Inflammatory macrophage treated with lipopolysaccharide for 4 hours (primary cell): ENCODE measurements at places on chromosomes 1 and 21.

- no peak for DNase-seq
These were observed 11.7 kb downstream of the CHIA start for GRCh38 chr1:111302374-111302773.

- no peak for DNase-seq
These were observed 288.1 kb downstream of the DPYD start for GRCh38 chr1:97632776-97633175.

DNA sequence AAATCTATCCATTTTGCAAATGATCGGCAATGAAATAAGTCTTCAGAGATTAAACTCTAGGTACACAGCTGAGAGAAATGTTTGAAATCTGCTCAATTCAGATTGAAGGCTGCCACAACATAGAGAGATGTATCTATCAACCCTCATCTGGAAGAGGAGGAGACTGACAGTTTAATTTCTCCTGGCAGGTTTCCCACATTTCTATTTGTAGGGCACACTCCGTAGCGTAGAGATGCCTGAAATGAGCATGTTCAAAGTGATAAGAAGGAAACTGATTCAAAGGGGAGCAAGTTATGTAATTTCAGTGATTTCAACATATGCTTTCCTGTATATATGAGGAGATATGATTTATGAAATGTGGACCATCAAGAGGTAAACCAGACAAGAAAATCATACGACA lies 44.1 kb downstream of the NIBAN1 start:
- no peak for DNase-seq

- DNase-seq: no peak
These were observed 14.5 kb upstream of the CDCA8 start for GRCh38 chr1:37677808-37678207.

DNA sequence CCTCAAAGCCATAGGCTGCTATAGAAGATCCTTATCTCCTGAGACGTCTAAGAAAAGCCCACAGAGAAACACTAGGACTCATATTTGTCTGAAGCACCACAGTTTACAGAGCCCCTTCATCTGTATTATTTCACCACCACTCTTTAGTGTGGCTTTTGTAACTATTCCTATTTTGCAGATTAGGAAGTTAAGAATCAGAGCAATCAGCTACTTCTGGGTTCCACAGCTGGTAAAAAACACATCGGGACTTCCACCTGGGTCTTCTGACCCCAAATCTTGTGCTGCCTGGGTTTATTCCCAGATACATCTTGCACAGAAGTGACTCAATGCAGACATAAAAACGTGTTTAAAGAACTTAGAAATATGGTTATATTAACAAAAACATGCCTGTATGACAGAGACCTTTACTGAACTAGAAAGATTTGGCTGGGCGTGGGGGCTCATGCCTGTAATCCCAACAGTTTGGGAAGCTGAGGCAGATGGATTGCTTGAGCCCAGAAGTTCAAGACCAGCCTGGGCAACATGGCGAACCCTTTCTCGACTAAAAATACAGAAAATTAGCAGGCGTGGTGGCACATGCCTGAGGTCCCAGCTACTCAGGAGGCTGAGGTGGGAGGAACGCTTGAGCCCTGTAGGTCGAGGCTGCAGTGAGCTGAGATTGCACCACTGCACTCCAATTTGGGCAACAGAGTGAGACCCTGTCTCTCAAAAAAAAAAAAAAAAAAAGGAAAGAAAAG lies 40.9 kb downstream of the ELK4 start:
- peak; percentile 19 for DNase-seq
